ENCODE measurements at places on chromosomes 7 and 10.

DNA sequence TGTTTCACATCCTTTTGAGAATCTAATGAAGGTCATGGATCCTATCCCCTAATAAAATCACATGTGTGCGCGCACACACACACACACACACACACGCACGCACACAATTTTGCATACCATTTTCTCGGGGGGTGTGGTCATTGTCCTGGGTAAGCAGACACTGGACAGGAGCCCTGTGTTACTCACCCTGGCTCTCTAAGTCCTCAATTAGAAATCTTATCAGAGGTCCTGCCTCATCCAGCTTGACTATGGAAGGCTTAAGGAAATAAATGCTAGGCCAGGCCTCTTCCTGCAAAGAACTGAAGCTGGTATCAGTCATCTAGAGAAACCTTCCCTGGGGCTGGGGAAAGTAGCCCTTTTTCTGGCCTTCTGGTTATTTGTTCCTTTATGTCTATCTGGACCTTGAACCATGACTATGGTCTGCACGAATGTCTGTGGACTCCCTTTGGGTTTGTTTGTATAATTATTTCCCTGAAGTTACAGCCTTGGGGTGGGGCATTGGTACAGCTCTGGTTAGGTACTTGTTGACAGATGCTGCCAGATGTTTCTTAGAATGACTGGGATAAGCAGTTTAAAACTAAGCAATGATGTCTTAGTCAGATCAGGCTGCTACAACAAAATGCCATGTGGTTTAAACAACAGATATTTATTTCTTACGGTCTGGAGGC is 208.5 kb downstream of the CCDC3 start:
- no peak for DNase-seq

DNA sequence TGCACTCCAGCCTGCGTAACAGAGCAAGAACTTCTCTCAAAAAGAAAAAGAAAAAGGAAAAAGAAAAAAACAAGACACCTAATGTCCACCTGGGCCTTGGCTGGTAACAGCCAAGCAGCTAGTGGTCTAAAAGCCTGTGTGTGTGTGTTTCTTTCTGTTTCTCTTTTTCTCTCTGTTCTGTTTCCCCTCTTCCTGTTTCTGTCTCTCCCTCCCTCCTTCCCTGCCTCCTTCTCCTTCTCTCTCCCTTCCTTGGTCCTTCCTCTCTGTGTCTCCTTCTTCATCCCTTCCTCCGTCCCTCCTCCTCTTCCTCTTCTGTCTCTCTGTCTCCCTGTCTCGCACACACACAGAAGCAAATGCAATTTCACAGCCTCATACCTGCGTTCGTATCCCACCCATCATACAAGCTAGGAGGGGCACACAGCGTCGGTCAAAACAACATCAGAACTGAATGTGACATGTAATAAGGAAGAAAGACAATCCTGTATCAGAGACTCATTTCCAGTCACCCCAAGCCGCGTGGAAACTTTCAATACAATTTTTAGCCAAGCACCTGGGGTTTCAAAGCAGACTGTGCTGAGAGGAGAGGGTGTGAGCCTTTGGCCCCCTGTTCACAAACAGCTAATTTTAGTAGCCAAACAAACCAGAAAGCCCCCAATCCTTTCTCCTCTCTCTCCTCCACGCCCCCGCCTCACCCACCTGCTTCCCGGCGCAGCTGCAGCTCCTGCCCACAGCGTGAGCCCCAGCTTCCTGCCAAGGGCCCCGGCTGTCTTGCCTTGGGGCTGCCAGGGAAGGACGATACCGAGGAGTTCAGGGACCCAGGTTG is 50.2 kb upstream of the GNA12 start:
- DNase-seq = no peak

- no peak for DNase-seq
Measured at GRCh38 chr7:137454246-137454724, 110.8 kb upstream of the PTN start.

DNA sequence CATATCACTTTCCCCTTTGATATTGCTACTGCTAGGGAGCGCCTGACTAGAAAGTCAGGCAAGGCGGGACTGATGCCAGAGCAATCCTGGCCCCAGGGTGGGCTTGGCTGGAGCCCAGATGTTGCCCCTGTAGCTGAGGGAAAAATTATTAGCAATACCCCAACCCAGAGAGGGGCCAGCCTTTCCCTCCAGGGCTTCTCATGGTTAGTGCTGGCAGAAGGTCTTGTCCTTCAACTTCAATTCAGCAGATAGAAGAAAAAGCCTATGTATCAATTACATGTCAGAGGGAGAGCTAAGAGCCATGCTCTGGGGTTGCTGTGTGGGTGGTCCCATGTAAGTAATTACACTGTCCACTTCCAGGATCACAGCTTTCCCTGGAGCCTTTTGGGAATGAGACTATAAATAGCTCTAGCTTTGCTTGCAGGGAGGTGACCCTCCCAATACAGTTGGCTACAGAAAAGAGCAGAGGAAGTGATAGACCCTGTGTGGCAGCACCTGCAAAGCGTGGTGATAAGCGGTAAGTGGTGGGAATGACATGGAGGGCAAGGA is 579.1 kb downstream of the CCSER2 start:
- DNase-seq = no peak

GRCh38 chr7:139105484-139105883 is 4.0 kb downstream of the ZC3HAV1 start:
- DNase-seq = no peak

- DNase-seq = no peak
Measured at GRCh38 chr10:97765201-97765600, 6.6 kb downstream of the SFRP5 start.

DNA sequence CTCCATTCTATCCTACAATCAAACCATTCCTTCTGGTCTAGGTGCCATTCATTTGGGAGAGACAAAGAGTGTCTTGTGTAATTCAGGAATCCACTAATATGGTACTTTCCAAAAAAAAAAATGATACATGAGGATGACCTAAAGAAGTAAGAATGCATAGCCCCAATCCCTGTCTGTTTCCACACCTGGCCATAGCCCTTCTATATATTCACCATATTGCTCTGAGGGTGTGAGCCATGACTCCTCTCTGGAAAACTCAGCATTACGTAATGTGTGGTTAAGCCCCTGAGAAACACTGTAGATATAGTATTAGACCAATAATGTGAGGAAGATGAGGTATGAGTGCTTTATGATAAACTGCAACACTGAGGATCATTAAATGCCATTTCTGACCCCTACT is 592.7 kb downstream of the INHBA start:
- DNase-seq = no peak

- no peak for DNase-seq
Measured at GRCh38 chr7:116966601-116967000, 13.3 kb downstream of the ST7 start.

DNA sequence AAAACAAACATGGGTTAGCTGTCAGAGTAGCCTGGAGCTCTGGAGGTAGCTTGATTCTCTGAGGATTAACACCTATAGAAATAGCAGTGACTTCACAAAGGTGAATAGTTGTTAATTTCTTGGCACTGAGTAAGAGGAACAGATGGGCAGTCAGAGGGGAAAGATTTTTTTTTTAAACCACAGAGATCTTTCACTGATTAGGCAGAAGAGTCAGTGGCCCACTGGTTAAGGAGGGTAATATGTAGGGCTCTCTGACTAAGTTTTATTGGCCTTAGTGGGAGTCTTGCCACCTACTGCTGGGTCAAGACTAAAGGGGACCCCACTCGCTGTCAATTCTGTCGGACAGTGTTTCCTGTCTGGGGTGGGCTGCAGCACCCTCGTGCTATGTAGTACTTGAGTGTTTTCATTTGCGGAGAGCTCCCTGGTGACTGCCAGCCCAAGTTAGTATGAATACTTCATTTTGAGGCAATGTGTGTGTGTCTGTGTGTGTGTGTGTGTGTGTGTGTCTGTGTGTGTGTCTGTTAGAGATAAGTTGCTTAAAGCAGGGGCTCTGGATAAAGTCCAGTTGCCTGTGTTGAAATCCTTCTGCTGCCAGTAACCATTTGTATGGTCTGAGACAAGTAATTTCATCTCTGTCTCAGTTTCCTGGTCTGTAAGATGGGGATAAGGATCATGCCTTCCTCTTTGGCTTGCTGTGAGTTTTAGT is 145.2 kb downstream of the ARID5B start:
- DNase-seq = no peak

GRCh38 chr10:116836083-116836482 is 13.2 kb upstream of the ENO4 start:
- DNase-seq = no peak

GRCh38 chr7:26633557-26633956 is 230.8 kb downstream of the SKAP2 start:
- DNase-seq = no peak

DNA sequence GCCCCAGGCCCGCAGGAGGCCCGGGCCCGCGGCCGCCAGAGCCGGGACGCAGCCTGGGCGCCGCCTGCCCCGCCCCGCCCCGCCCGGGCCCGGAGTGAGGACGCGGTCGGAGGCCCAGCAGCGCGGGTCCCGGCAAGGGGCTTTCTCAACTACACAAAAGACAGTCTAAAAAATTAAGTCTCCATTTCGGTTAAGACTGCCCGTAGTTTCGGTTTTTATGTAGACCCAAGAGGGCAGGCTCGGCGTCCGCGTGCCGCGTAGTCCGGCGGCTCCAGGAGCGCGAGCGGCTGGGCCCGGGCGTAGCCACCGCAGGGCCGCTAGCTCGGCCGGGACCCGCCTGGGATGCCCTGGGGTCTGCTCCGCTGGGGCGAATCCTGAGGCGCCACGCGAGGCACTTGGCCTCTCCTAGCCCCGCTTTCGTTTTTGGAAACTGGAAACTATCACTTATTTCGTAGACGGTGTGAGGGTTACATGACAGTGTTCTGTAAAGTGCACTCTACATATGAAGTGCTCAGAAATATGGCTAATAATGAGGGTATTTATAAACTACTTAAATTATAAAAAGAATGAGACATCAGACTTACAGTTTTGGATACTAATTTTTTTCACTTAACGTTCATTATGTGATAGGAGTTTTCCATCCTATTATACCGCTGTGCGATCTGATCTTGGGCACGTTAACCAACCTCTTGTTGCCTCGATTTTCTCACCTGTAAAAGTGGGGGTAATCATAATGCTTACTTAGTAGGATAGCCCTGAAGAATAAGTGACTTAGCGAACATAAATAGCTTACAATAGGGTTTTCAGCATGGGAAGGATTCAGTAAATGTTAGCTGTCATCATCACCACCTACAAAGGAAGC is 573 bp downstream of the BLVRA start:
- peak; percentile 62 for DNase-seq

GRCh38 chr10:117662751-117663540 is 120.4 kb downstream of the EMX2 start:
- no peak for DNase-seq

DNA sequence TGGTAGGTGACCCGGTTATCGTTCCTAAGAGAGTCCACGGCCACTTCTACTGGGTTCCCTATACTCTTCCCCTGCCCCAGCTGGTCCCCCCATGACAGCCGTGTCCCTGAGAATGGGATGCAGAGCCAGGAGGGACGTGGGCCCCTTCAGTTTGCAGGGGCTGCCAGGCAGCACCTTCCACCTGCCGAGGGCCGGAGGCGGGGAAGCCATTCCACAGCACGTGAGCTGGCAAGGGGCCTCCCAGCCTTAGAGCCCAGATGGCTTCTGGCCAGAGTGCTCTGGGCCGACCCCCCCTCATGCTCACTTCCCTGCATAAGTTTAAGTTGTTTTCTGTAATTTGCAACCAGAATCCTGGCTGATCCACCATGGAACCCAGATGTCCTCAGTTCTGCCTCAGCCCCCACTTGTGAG is 39.0 kb downstream of the DIP2C start:
- no peak for DNase-seq

DNA sequence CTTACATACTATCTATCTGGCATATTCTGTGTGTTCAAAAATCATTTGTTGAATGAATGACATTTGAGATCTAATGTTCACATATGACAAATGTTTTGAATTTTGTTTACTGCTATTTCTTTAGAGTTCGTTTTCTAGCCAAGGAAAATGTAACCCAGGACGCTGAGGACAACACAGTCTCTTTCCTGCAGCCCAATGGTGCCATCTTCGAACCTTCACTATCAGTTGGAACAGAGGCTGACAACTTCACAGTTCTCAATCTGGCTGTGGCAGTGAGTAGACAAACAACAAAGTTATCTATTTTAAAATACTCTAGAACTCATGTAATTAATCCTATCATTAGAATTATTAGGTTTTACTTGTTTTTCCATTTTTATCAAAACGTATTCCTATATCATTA is 22.5 kb downstream of the CD36 start:
- no peak for DNase-seq

- no peak for DNase-seq
Measured at GRCh38 chr7:56028942-56029630, 22.2 kb downstream of the PSPH start.

GRCh38 chr10:7168414-7168813 is 242.4 kb downstream of the SFMBT2 start:
- DNase-seq = no peak
